Large intestine (tissue), 12 donors: ENCODE measurements at places on chromosomes 5 and 9. TPM values are rescaled to one million over a fixed set of nuclear protein-coding genes. Genes with fewer than 3 reads are reported as not detected.
A peak's percentile ranks its signal among the peaks of the same experiment; 100 is the strongest.

DNA sequence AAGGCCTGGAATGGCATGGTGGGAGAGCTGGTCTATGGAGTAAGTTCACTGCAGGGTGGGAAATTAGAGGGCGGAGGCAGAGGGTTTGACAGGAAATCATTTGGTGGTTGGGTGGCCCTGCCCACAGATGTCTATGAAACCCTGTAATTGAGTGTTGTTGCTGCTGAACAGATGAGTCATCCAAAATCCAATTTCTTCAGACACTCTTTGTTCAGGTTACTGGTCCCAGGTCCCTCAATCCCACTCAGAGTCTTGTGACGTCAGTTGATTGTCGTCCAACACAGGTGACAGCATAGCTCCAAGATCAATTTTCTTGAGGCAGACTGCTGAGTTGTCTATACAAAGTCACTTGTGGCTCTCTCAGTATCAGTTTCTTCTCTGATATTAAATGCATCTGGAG is 208.6 kb downstream of the GRIA1 start:
- no peak for DNase-seq

GRCh38 chr5:178201927-178202235 is 2.5 kb upstream of the HNRNPAB start:
- no peak for DNase-seq

- no peak for DNase-seq
These were observed 73.4 kb upstream of the MELK start for GRCh38 chr9:36499174-36499890.

DNA sequence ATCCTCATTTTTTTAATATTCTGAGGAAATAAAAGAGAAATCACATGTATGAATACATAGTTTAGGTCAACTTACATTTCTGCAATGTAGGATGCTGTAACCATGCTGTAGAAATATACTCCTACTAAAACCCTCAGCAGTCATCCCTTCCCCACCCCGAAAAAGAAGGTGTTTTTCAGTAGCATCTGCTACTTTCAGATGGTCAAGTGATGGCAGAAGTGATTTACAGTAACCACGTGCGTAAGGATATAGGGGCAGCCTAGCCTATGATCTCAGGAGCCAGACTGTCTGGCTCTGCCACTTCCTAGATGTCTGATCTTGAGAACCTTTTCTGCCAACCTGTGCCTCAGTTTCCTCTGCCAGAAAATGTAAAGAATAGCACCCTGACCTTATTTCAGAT is 26.0 kb upstream of the SYK start:
- no peak for DNase-seq

- no peak for DNase-seq
These were observed 46.8 kb downstream of the CYLC2 start for GRCh38 chr9:103041961-103042360.

- DNase-seq = no peak
These were observed 133.8 kb downstream of the MRPL36 start for GRCh38 chr5:1665803-1666202.

GRCh38 chr5:2740876-2741555 is 10.5 kb downstream of the IRX2 start:
- DNase-seq = no peak

DNA sequence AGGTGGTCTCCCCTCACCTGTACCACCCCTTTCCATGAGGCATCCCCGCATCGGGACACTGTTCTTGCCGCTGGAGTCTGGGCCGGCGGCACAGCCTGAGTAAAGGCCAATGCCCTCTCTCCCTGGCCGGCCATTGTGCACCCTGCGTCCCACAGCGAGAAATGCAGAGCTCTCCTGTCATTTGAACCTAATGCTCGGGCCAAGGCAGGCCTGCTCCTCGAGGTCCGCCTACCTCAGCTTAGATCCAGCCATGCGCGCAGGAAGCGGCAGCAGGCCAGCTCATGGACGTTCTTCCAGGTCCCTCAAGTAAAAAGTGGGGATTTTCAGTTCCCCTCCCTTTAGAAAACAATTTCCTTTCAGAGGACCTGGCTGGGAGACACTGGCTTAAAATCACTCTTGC is 135.0 kb downstream of the HSD17B3 start:
- DNase-seq = no peak

- no peak for DNase-seq
These were observed 192.0 kb downstream of the MTRR start for GRCh38 chr5:8060953-8061429.

DNA sequence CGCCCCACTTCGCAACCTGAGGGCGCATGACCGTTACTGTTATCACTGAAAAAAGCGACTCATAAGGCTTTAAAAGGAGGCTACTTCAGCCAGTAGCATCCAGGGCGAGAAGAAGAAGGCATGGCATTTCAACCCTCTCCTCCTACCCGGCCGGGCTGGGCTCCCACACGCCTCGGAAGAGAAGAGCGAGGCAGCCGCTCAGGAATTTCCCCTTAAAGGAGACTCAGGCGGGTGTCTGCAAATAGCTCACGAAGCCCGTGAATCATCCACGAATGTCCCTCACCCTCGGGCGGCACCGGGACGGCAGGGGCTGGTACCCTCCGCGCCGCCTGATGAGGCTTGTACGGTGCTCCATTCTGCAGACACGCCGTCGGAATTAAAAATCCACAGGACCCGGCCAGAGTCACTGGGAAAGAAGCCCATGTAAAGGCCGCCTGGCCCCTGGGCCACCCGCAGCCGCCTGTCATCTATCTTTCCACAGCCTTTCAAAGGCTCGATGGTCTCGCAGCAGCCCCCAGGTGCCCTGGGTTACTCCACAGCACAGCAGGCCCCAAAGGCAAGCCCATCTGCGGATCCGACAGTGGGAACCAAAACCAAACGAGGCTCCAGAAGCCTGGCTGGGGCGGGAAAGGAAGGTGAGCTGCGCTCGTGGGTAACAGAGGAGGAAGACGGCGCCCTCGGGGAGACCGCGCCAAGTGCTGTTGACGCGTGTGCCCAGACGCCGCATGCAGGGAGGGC is 11.8 kb downstream of the SLC12A7 start:
- DNase-seq = no peak

- DNase-seq = peak; percentile 94
These were observed 85.4 kb upstream of the EQTN start for GRCh38 chr9:27382308-27382707.

DNA sequence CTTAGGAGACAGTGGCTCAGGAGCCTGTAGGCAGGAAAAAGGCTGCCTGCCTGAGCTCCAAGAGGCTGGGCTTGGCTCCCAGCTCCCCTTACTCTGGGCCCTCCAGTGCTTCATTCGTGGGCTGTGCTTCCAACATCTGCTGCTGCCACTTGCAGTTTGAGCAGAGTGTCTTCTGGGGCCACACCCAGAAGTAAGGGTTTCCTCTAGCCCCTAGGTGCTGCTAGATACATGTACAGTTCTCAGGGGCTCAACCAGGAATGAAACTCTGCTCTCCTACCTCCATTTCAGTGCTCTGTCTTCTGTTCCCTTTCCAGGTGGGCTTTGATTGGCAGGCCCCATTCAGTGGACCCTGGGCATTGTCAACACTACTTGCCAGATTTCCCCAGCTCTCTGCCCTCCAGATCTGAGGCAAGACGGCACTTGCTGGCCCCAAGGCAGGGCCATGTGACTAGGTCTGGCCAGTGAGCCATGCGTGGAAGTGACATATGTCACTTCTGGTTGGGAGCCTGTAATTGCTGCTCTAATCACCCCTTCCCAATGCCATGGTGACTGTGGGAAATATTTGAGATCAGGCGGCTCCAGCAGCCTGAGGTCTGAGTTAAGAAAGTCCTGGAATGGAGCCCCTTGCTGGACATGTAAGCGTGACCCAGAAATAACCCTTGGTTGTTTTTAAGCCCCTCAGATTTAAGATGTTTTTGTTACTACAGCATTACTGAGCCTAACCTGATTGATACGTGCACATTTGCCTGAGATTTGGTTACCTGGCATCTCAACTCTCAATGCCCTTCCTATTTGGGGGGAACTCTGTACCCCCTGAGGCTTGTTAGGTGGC is 9.4 kb upstream of the BOD1 start:
- peak; percentile 48 for DNase-seq

DNA sequence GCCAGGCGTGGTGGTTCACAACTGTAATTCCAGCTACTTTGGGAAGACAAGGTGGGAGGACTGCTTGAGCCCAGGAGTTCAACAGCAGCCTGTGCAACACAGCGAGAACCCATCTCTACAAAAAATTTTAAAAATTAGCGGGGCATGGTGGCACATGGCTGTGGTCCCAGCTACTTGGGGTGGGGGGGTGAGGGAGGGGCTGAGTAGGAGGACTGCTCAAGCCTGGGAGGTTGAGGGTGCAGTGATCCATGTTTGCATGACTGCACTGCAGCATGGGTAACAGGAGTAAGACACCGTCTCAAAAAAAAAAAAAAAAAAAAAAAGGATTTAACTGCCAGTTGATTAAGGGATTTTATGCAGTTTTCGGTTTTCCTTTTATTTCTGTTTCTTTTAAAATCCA is 65.0 kb downstream of the PTBP3 start:
- no peak for DNase-seq

- DNase-seq = no peak
These were observed 38.8 kb downstream of the ITGA2 start for GRCh38 chr5:53027913-53028312.

- no peak for DNase-seq
These were observed 164.0 kb downstream of the CARTPT start for GRCh38 chr5:71882826-71883741.

DNA sequence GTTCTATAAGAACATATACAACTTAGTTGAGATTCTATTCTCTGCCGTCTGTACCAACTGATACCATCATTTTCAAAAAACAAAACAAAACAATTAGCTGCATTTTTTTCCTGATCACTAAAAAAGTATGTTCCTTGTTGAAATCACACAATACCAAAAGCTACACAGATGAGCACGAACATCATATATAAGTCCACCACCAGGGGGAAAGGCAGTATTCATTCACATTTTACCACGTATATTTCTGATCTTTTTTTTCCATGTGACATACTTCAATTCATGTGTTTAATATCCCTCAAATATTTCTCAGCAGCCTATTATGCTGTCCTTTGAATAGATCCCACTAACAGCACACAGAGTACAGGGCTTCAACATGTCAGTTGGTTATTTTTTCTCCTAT is 40.6 kb downstream of the IRX2 start:
- no peak for DNase-seq

The IFNA7 gene
- not detected for polyA plus RNA-seq

The COL5A1 gene
- polyA plus RNA-seq = 79.9 TPM

The SEC24A gene
- polyA plus RNA-seq = 52.3 TPM

The OLFML2A gene
- polyA plus RNA-seq = 11.7 TPM

The DBH gene
- polyA plus RNA-seq = 0.66 TPM

The SLC9A3 gene
- 203 TPM for polyA plus RNA-seq

The PCDHB2 gene
- 1.7 TPM for polyA plus RNA-seq

The PCDHA1 gene
- 0.55 TPM for polyA plus RNA-seq
